Stimulated activated CD4-positive, alpha-beta T cell treated with anti-CD3 and anti-CD28 coated beads, Interleukin-1b, Interleukin-23, amount 100 ng/mL, for 1 hour (primary cell): ENCODE measurements at places on chromosomes 3 and 15.

DNA sequence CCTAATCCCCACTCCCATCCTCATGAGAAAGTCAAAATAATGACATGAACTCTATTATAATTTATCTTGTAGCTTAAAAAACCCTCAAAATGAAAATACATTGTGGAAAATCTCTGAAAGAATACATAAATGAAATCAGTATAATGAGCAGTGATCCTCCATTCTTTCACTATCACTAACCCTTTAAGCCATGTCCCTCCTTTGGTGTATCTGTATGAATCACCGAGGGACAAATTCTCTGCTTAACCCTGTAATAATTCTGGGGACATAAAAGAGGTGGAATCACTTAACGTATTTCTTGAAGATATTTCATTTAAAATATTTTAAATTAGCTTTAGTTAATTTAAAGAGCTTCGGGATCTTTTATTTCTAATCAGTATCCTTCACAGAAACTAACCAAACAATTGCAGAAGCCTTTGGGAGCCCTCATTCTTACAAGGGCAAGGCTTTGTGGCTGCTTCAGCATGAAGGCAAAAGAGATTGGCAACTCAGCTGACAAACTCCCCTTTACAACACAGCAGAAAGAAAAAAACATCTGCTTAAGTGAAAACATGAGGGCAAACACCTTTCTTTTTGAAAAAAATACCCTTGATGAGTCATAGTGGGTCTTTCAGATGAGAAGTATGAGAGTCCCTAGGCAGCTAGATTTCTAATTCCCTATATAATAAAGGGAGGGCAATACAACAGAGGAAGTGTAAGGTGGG is 44.0 kb upstream of the ALCAM start:
- DNase-seq = no peak

DNA sequence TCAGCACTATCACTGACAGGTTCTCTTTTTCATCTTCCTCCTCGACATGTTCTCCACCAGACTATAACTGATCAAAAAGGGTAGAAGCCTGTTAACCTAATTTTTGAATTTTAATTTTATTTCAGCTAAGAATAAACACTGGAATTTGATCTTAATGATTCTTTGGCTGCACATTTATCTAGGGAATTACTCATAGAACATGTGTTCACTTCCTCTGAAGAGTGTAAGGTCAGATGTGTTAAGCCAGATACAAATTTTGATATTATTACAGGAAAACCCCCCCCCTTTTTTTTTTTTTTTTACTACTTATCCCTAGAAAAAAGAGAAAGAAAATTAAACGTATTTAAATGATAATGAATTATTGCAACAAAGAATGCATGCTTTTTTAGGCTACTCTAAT is 15.0 kb downstream of the DCBLD2 start:
- DNase-seq = no peak

- no peak for DNase-seq
These were observed 69.3 kb downstream of the TBC1D2B start for GRCh38 chr15:78007964-78008886.

- DNase-seq = no peak
These were observed 142.9 kb upstream of the TP63 start for GRCh38 chr3:189488241-189488767.

- DNase-seq = no peak
These were observed 12.6 kb upstream of the IGF2BP2 start for GRCh38 chr3:185837414-185837813.

- no peak for DNase-seq
These were observed 362.0 kb upstream of the TMCO5A start for GRCh38 chr15:37572401-37572800.

DNA sequence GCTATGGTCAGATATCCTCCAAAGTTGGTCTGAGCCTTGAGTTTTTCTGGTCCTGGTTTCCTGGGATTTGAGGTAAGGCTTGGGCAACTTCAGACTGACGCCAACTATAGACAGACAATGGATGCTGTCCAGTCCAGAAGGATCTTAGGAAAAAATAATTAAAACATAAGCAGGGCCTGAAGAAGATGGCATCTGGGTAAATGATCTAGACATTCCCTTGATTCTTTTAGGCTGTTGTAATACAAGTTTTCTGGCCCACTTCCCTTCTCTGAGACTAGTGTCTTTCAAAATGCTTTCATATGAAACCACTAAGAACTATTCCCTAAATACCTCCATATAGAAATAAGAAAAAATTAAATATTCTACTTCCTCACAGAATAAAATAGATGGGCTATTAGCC is 47.7 kb upstream of the PLXND1 start:
- no peak for DNase-seq

GRCh38 chr3:46904303-46905212 is 27.0 kb downstream of the PTH1R start:
- no peak for DNase-seq
